Breast epithelium (tissue), 4 donors: ENCODE measurements at places on chromosomes 6 and 20. TPM values are rescaled to one million over a fixed set of nuclear protein-coding genes. Genes with fewer than 3 reads are reported as not detected.

DSP gene
- 165 TPM for total RNA-seq

DNA sequence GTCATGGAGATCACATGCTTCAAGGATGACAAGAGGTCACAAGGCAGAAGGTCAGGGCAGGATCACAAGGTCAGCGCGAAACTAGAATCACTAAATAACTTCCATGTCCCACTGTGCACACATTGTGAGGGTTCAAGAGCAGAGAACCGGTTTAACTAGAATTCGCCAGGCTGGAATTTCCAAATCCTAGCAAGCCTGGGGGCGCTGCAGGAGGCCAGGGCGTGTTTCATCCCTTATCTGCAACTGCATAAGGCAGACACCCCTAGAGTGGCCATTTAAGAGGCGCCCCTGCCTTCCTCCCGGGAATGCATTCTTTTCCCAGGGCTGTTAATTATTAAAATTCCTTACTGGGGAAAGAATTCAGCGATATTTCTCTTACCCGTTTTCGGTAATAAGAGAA is 40.2 kb upstream of the SLC22A1 start:
- no peaks in the 10 kb centered on the region for H3K4me1 ChIP-seq
- H3K27me3 ChIP-seq, result no peaks in the 10 kb centered on the region
- no peak overlapping the region for H3K27ac ChIP-seq
- peaks cover 5% of the 10 kb centered on the region for H3K36me3 ChIP-seq
- no peak for DNase-seq

HLA-DOA gene
- total RNA-seq, result 5.7 TPM

PRL gene
- not detected for total RNA-seq

DNA sequence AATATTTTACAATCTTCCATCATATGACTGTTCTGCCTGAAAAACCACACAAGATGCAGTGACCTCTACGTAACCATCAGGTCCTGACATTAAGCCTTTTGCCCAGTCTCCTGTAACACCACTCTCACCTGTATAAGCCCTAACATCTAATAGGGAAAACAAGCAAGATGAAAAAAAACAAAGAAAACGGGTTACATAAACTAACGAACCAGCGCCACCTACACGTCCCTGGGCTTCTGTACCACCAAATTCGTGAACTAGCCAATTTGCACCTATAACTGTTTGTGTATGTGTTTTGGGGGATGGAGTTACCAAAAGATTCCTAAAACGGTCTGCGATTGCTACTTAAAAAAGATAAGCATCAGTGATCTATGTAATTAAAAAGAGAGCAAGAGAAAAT is 70.2 kb downstream of the BLOC1S5 start:
- no peak overlapping the region for H3K4me3 ChIP-seq
- no peaks in the 10 kb centered on the region for H3K4me1 ChIP-seq
- DNase-seq, result no peak
- no peaks in the 10 kb centered on the region for H3K27me3 ChIP-seq
- H3K36me3 ChIP-seq, result no peaks in the 10 kb centered on the region

- no peak overlapping the region for H3K4me3 ChIP-seq
- no peaks in the 10 kb centered on the region for H3K36me3 ChIP-seq
- H3K4me1 ChIP-seq, result no peaks in the 10 kb centered on the region
Observed at GRCh38 chr6:13046084-13046483, 282.3 kb downstream of the TBC1D7 start.

- no peaks in the 10 kb centered on the region for H3K4me1 ChIP-seq
- H3K27ac ChIP-seq, result no peak overlapping the region
- H3K4me3 ChIP-seq, result no peak overlapping the region
- no peaks in the 10 kb centered on the region for H3K36me3 ChIP-seq
Observed at GRCh38 chr20:53883098-53883911, 187.1 kb downstream of the BCAS1 start.

DNA sequence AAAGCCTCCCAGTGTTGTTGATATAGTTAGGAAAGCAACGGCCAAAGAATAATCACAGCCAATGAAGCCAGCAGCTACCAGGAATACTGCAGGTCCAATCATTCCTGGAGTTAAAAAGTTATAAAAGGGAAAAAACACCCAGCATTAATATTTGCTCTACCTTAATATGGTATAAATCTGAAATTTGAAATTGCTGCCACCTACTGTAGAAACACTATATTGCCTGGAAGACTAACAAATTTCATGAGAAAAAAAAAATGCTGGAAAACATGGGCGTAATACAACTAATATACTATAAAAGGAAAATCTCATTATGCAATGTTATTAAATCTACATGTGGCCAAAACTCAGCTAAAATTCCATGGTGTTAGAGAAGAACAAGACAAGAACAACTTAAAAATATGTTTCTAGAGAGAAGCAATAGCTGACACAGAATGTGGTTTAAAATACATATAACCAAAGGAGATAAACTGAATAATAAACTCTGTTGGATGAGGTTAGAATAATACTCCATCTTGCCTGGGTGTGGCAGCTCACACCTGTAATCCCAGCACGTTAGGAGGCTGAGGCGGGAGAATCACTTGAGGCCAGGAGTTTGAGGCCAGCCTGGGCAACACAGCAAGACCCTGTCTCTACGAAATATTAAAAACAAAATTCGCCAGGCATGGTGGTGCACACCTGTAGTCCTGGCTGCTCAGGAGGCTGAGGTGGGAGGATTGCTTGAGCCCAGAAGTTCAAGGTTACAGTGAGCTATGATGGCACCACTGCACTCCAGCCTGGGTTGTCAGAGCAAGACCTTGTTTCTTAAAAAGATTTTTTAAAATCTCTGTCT is 43.1 kb downstream of the SLC17A5 start:
- no peaks in the 10 kb centered on the region for H3K27me3 ChIP-seq
- no peaks in the 10 kb centered on the region for H3K36me3 ChIP-seq
- no peaks in the 10 kb centered on the region for H3K4me1 ChIP-seq
- DNase-seq, result no peak

MYT1 gene
- not detected for total RNA-seq

DNA sequence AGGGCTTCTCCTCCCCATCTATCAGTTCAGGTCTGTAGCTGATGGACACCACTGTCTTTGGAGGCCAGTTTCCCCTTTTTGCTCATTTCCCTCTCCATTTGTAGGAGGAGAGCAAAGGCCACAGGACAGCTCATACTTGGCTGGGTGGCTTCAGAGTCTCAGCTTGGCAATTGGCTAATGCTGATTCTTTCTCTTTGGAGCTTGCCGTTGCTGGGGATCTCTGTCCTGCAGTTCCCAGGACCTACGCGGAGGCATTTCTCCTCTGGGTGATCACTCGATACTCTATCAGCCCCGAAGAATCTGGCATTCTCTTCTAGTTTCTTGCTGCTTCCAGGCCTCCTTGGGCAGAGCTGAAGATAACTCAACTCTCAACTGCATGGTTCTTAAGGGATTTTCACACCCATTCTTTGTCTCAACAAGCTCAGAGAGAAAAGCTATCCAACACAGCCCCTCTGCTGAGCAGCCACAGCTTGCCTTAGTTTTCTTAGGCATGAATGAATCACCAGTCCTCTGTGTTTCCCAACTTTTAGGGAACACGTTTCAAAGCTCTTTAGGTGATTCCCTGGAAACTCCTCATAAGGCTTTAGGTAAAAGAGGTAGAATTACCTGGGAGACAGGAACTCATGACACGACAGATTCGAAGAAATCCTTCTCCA is 19.2 kb upstream of the SSR1 start:
- H3K4me3 ChIP-seq, result no peak overlapping the region
- H3K27ac ChIP-seq, result no peak overlapping the region
- DNase-seq, result no peak
- no peaks in the 10 kb centered on the region for H3K36me3 ChIP-seq
- no peaks in the 10 kb centered on the region for H3K27me3 ChIP-seq

DNA sequence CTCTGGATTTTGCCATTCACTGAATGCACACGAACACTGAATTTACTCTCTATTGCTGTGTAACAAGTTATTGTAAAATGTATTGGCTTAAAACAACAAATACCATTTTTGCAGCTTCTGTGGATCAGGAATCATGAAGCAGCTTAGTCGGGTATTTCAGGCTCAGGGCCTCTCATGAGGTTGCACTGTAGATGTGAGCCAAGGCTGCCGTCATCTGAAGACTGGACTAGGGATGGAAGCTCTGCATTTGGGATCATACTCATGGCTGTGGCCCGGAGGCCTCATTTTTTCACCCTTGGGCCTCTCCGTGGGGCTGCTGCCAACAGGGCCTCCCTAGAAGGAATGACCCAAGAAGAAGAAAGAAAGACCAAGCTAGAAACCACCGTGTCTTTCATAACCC is 492.4 kb upstream of the CDH4 start:
- H3K27ac ChIP-seq, result no peak overlapping the region
- no peak overlapping the region for H3K4me3 ChIP-seq
- DNase-seq, result no peak
- no peaks in the 10 kb centered on the region for H3K27me3 ChIP-seq

GRCh38 chr20:62500237-62500864 is 24.6 kb upstream of the GATA5 start:
- no peak overlapping the region for H3K4me3 ChIP-seq
- peak; percentile 39 for DNase-seq
- H3K27me3 ChIP-seq, result peaks cover 22% of the 10 kb centered on the region
- H3K36me3 ChIP-seq, result no peaks in the 10 kb centered on the region
